ENCODE measurements at places on chromosomes 11 and 22.

- DNase-seq = no peak
Measured at GRCh38 chr11:34366522-34366921, 8.7 kb upstream of the ABTB2 start.

DNA sequence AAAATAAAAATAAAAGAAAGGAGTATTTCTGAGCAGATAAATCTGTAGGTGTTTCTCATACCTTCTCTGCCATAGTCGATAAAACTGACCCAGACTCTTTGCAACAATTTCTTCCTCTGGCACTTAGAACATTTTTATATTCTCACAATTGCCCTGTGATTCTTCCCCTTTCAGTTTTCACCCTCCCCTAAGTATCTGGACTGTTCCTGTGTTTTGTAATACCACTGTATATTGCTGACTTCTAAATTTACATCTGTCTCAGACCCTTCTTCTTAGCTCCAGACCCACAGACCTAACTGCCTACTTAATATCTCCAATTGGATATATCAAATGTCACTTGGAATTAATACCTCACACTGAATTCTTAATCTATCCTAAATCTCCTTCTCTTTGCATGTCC is 133.4 kb upstream of the DDI1 start:
- DNase-seq = no peak

- DNase-seq = no peak
Measured at GRCh38 chr11:76276781-76277155, 70.5 kb upstream of the WNT11 start.

DNA sequence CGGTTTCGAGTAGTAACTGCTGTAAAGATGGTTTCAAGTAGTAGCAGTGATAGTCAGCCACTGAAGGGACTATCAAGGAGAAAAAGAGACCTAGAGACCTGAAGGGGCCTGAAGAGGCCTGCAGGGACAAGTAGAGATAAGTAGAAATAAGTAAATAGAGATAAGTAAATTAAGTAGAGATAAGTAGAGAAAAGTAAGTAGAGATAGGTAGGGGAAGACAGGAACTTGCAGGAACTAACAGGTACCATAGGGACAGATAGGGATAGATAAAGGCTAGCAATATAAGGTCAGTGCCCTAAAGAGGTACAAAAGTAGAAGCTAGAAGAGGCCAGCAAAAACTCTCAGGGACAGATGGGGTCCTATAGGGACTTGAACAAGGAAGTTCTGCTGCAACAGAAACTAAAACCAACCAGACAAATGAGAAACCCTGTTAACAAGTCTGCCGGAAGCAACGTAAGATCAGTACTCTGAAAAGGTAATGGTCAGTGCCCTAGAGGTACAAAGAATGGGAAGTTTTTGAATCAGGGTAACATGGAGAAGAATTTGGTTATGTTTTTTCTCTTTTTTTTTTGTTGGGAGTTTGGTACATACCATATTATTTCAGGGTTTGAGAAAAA is 9.6 kb upstream of the SC5D start:
- no peak for DNase-seq

DNA sequence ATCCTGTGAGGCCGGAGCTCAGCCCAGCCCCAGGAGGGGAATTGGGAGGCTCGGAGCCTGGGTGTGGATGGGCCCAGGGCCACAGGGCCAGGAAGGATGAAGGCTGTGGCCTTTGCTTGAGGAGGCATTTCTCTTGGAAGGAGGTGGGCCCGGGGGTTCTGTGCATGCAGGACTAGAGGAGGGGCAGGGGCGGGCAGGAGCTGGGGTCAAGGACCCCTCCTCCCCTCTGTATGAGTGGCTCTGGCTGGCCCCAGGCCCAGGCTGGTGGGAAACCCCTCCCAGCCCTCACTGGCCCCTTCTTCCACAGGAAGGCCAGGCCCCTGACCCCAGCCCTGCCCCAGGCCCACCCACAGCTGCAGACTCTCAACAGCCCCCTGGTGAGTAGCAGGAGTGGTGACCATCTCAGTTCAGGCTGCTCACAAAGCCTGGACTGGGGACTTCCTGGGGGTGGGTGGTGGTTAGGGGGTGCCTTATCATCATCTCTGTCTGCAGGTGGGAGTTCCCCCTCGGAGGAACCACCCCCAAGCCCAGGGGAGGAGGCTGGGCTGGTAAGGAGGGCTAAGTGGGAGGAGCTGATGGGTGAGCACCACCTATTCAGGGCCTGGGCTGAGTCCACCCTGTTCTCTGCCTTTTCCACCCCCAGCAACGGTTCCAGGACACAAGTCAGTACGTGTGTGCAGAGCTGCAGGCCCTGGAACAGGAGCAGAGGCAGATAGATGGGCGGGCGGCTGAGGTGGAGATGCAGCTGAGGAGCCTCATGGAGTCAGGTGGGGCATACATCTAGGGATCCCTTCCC is 6.0 kb downstream of the KCNK7 start:
- DNase-seq = no peak

DNA sequence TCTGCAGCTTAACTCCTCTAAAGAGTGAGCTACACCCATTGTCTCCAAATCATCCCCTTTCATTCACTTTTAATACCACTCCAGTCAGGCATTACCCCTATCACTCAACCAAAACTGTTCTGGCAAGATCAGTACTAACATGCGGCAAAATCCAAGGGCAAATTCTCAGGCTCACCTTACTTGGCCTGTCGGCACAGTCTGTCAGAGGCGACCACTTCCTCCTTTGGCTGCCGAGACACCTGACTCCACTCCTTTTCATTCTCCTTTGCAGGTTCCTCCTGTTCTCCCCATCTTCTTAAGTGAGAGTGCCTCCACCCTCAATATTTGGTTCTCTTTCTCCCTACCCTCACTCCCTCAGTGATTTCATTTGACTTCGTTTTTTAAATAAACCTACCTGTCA is 4.2 kb downstream of the C11orf91 start:
- DNase-seq = no peak

Measured in T-helper 17 cell (primary cell).